ENCODE measurements at places on chromosomes 2 and 18. TPM values are rescaled to one million over a fixed set of nuclear protein-coding genes. Genes with fewer than 3 reads are reported as not detected.
A peak's percentile ranks its signal among the peaks of the same experiment; 100 is the strongest.

- DNase-seq: peak; percentile 63
These were observed 66.5 kb downstream of the DTNB start for GRCh38 chr2:25606892-25607291.

DNA sequence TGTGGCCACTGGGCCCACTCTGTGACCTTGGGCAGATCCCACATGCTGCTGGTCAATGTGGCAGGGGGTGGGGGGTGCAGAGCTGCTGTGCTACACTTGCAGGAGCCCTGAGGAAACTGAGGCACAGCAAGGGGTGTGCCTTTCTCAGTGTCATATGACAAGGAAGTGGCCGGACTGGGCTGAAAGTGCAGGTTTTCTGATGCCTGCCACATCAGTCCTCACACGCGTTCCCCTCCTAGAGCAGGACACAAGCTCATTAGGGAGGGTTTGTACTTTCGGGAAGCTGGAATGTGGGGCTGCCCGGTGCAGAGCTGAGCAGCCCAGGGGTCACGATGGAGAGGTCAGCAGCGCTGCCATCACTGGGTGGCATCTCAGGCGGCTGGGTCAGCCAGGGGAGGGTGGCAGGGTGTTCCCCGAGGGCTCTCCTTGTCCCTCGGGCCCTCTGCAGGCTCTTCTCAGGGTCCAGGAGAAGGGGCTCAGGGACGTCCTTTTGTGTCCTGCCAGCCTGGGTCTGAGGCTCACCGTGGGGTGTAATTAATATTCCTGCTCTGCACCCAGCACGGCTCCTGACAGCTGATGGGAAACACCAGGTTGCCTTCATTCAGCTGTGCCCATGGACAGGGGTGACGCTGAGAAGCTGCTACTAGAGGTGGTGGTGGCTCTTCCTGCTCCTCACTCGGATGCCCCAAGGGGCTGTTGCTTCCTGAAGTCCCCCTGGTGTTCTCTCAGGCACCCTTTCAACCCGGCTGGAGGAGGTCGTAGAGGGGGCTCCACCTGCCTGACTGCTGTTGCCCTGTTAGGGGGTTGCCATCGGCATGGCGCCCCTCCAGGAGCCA is 62.1 kb upstream of the HDAC4 start:
- no peak for DNase-seq

DNA sequence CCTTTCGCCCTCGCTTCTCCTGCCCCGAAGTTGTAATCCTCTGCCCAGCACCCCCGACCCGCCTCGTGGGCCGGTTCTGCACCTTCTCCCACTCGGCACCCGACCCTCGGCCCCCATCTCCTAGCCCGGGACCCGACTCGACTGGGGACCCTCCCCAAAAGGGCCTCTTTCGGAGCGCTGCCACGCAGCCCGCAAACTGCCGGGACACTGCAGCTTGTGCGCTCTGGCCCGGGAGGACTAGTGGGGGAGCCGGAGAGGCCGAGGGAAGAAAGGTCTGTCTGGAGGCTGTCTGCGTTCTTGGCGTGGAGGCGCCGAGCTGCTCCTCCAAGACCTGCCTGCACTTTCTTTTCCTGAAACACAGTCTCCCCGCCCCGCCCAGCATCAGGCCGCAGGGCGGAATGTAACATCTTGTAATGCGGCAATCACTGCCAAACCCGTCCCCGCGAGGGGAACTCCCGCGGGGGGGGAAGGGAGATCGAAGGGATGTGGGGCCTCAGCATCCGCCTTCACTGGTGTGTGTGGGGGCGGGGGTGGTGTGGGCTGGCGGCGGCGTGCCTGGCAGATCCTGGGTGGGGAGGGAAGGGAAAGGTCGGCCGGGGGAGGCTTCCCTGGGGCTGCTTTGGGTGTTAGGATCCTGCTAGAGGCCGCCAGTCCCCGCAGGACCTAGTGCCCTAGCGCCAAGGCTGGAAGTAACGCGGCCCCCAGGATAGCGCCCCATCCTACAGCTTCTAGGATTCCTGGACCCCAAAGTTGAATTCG is 7.4 kb downstream of the DLX2 start:
- peak; percentile 91 for DNase-seq

GRCh38 chr2:145302886-145303285 is 783.0 kb upstream of the ZEB2 start:
- DNase-seq: no peak

DNA sequence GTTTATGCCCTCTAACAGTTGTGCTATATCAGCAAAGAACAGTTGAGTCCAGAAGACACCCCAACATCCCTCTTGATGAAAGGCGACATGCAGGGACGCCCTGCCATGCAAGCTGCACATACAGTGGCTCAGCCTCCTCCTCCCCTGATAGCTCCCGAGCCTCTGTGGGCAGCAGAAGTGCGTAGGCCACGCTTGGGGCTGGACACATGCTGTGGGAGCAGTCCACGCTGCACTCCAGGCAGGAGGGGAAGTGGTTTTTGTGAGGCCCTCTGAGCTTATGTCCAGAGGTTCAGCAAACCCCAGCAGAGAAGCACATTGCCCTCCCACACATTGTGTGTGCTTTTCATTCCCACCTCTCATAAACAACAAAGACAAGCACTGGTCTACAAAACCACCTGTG is 162.1 kb downstream of the SEPTIN10 start:
- DNase-seq: no peak

Gene HOXD10
- not detected for total RNA-seq

GRCh38 chr2:30701782-30702181 is 105.5 kb downstream of the CAPN13 start:
- DNase-seq: no peak

Gene FHL2
- 92.4 TPM for total RNA-seq

DNA sequence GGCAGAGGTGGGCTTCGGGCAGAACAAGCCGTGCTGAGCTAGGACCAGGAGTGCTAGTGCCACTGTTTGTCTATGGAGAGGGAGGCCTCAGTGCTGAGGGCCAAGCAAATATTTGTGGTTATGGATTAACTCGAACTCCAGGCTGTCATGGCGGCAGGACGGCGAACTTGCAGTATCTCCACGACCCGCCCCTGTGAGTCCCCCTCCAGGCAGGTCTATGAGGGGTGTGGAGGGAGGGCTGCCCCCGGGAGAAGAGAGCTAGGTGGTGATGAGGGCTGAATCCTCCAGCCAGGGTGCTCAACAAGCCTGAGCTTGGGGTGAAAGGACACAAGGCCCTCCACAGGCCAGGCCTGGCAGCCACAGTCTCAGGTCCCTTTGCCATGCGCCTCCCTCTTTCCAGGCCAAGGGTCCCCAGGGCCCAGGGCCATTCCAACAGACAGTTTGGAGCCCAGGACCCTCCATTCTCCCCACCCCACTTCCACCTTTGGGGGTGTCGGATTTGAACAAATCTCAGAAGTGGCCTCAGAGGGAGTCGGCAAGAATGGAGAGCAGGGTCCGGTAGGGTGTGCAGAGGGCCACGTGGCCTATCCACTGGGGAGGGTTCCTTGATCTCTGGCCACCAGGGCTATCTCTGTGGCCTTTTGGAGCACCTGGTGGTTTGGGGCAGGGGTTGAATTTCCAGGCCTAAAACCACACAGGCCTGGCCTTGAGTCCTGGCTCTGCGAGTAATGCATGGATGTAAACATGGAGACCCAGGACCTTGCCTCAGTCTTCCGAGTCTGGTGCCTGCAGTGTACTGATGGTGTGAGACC is at the start of gene PROC:
TSS of gene PROC (plus strand) at position 128 of the 812 bp plus-strand sequence. CDS start 1,516 bp downstream, outside the sequence.
- no peak for DNase-seq

DNA sequence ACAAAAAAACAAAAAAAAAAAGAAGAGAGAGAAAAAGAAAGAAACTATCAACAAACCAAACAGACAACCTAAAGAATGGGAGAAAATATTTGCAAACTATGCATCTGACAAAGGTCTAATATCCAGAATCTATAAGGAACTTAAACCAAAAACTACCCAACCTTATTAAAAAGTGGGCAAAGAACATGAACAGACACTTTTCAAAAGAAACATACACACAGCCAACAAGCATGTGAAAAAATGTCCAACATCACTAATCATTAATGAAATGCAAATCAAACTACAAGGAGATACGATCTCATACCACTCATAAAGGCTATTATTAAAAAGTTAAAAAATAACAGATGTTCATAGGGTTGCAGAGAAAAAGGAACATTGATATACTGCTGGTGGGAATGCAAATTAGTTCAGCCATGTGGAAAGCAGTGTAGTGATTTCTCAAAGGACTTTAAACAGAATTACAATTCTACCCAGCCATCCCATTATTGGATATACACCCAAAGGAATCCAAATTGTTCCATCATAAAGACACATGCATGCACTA is 7.2 kb upstream of the POLE4 start:
- no peak for DNase-seq

GRCh38 chr2:100228967-100229366 is 86.6 kb upstream of the AFF3 start:
- DNase-seq: no peak

Gene B4GALT6
- total RNA-seq: 6.3 TPM

- DNase-seq: no peak
These were observed 102.6 kb downstream of the PTPN4 start for GRCh38 chr2:119862127-119862889.

- DNase-seq: no peak
These were observed 22.7 kb downstream of the HK2 start for GRCh38 chr2:74856599-74856998.

Gene RRM2
- 91.4 TPM for total RNA-seq

DNA sequence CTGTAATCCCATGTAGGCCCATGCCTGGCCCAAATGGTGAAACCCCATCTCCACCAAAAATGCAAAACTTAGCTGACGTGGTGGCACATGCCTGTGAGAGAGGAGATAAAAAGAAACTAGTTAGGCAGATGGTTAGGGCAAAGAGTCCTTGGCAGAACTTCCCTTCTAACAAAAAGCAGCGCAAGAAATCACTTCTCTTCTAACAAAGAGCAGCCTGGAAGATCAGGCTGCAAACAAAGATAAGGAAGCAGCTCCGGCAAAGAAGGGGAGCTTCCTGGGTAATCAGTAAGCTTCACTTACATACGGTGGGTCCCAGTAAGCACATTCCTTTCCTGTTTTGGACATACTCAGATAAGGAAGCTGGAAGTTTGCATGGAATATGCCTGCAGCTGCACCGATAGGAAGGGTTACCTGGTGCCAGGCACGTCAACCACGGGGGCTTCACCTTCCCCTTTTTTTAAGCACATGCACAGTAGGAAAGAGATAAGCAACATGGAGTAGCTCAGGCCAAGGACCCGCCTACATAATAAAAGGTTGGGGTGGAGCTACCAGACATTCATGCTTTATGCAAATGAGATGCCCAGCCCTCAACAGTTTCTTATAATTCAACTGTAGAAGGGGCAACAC is 61.0 kb upstream of the SLC25A52 start:
- DNase-seq: no peak

DNA sequence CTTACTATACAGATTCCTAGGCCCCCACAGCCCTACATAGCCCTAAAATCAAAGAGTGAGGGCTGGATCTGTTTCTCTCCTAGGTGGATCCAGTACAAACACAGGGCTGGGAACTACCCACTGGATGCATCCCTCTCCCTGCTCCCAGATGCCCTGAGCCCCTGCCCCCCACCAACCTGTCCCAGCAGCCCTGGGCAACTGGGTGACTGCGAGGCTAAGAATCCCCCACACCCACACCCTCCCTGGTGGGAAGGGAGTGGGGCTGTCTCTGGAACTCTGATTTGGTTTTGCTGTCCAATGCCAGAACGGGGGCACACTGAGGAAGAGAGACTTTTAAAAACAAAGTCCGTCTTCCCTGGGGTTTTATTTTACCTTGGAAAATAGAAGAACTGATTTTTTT is 113.1 kb downstream of the SMAD7 start:
- no peak for DNase-seq

DNA sequence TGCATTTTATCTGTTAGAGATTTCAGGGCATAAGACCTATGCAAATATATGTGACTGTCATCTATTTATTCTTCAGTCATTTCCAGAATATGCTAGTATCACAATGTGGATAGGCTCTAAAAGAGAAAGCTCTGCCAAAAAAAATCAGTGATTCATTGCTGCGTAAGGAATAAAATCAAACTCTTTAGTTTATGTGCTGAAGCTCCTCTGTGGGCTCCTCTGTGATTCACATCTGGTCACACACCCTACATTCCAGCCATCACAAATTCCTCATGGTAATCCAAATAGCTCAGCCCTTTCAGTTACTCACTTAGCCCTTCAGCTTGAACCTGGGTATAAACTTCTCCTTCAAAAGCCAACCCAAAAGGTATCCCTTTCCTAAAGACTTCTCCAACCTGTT is 21.4 kb downstream of the DLGAP1 start:
- peak; percentile 30 for DNase-seq

DNA sequence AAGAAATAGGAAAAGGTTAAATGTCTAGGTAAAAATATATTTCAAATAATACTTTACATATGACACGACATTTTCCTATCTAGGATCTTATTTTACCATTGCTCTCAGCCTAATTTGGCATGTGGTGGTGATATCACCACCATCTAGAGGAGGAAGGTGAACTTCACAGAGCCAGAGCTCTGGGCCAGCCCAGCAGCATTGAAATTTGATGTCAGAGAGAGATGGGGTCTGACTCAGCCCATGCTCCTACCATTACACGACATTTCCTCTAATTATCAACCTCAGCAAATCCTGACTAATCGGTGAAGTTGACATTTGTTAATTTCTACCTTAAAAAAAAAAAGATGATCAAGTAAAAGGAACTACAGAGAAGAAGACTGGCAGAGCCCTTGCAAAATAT is 42.3 kb downstream of the LRRTM4 start:
- no peak for DNase-seq

DNA sequence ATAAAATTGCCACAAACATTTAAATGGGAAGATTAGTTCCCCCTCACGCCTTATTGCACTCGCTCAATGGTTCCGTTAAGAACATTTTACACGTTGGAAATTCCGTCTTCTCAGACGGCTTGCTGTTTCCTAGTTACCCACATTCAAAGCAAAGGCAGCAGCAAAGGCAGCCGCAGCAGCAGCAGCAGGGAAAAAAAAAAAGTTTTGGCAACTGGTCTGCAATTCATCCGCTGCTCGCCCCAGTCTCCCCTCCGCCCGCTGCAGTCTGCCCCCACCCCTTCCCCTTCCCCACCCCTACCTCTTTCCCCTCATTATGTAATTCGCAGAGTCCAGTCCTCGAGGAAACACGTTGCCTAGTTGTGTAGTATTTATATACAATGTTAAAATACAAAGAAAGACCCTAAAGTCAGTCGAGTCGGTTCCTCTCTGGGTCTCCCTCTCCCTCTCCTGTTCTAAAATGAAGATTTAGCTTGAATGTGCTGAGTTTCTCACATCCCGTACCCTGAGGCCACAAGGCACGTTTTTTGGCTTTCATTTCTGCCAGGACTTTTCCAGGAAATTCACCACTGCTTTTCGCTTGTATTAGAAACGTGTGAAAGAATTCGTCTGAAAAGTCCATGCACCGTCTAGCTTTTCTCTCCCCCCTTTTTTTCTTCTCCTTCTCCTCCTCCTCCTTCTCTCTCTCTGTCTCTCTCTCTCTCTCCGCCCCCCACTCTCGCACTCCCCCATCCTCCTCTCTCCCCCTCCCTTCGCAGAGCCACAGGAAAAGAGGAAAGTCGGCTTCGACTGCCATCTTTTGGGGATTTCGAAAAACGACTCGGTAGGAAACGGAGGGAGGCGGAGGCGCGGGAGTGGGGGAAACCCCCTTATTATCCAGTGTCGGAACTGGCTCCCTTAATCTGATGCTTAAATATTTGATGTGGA is 140.0 kb downstream of the MEIS1 start:
- DNase-seq: peak; percentile 92

- peak; percentile 4 for DNase-seq
These were observed 39.0 kb downstream of the SLC66A2 start for GRCh38 chr18:79912409-79912991.
